ENCODE measurements at places on chromosomes 7 and 10.

DNA sequence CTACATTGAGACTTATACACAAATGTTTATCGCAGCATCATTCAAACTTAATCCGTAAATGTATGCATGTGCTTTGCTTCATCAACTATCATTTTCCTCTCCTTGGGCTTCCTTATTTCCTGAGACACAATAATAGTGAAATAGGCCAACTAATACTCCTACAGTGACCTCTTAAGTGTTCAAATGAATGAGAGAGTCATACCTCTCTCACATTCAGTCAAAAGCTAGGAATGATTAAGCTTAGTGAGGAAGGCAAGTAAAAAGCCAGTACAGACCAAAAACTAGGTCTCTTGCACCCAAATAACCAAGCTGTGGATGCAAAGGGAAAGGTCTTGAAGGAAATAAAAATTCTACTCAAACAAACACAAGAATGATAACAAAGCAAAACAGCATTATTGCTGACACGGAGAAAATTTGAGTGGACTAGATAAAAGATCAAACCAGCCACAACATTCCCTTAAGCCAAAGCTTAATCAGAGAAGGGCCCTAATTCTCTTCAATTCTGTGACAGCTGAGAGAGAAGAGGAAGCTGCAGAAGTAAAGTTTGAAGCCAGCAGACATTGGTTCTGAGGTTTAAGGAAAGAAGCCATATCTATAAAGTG, 72.3 kb downstream of the GLCCI1 start:
- DNase-seq = no peak

DNA sequence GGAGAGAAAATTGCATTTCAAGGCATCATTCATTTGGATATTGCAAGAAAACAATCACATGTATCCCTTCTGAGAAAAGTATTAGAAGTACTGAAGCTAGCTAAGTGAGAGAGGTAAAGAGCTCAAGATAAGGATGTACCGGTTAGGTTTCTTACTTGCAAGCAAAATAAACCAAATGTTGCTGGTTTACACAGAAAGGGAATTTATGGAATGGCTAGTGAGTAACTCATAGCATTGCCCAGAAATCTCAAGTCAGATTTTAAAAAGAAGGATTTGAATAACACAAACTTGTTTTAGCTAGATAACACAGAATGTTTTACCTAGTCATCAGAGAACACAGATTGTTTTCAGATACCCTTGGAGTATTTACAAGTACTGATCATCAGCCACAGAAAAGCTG, 30.6 kb downstream of the KLHL7 start:
- no peak for DNase-seq

GRCh38 chr10:45040921-45041542, 40.3 kb downstream of the ZNF22 start:
- DNase-seq = no peak

DNA sequence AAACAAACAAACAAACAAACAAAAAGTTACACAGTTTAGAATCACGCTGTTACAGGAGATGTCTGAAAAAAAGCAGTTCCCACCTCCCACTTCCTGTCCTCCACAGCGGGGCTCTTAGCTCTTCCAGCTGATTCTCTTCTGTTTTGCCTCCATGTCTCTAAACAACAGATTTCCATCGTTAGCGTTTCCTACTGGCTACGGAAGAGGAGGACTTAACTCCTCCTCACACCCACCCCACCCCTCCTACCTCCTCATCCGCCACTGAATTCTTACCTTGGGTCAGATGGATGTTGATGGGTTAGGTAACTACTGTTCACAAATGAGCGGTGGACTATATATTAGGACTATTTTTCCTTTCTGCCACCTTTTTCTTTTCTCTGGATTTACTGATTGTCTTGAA, 36.8 kb upstream of the NUB1 start:
- no peak for DNase-seq

DNA sequence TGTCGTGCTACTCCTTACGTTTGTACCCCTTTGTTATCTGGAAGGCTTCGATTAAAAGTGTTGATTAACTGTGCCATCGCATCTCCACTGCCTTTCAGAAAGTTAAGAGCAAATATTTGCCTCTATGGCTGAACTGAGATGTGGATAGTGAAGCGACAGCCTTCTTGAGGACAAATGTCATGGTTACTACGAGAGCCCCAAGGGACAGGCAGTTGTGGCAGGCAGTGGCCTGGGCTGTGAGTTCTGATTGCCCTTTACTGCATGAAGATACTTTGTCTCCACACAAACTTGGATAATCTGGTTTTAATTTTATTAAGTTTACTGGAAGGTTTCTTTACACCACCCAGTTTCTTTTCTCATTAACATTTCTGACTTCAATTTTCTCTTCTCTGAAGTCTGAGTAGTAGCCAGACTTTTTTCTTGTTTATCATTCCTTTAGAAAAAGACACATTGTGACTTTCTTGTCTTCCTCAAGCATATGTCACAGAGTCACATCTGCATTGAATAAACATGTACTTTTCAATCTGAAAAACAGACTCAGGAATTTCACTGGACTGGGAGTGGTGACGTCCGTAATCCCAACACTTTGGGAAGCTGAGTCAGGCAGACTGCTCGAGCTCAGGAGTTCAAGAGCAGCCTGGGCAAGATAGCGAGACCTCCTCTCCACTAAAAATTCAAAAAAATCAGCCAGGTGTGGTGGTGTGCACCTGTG, 1.5 kb downstream of the TAS2R41 start:
- DNase-seq = no peak

GRCh38 chr7:107708956-107709355, 35.0 kb upstream of the CBLL1 start:
- no peak for DNase-seq

- no peak for DNase-seq
Measured at GRCh38 chr10:16890691-16891090, 73.5 kb upstream of the RSU1 start.

Data from SHP77 (cell line).